ENCODE measurements at places on chromosomes 6 and 20.

DNA sequence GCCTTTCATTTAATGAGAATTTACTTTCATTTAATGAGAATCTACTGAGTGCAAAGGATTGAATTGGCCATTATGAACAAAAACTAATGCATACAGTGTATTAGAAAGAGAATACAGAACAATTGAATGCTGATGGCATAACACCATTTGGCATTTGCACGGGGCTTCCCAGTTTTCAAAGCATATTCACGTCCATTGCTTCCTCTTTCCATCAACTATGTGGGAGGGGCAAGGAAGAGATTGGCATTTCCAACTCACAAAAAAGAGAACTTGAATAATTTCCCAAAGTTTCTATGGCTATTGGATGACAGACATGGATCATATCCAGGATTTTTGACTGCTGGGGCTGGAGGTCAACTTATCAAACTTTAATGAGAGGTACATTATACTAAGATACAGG is 23.2 kb upstream of the ARG1 start:
- DNase-seq: no peak

DNA sequence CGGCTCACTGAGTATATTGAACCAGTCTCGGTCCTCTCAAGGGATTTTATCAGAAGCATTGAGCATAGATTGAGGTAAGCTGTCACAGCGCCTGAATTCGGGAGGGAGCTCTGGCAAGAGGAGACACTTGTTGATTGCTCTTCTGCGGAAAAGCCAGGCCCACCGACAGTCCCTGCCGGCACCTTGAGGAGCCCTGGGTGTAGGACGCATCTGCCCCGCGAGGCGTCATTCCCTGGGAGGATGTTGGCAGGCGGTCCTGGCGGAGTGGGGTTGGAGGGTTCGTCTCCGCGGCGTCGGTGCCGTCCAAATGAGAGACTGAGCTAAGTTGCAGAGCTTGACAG is 843 bp downstream of the FBXO9 start:
- no peak for DNase-seq

DNA sequence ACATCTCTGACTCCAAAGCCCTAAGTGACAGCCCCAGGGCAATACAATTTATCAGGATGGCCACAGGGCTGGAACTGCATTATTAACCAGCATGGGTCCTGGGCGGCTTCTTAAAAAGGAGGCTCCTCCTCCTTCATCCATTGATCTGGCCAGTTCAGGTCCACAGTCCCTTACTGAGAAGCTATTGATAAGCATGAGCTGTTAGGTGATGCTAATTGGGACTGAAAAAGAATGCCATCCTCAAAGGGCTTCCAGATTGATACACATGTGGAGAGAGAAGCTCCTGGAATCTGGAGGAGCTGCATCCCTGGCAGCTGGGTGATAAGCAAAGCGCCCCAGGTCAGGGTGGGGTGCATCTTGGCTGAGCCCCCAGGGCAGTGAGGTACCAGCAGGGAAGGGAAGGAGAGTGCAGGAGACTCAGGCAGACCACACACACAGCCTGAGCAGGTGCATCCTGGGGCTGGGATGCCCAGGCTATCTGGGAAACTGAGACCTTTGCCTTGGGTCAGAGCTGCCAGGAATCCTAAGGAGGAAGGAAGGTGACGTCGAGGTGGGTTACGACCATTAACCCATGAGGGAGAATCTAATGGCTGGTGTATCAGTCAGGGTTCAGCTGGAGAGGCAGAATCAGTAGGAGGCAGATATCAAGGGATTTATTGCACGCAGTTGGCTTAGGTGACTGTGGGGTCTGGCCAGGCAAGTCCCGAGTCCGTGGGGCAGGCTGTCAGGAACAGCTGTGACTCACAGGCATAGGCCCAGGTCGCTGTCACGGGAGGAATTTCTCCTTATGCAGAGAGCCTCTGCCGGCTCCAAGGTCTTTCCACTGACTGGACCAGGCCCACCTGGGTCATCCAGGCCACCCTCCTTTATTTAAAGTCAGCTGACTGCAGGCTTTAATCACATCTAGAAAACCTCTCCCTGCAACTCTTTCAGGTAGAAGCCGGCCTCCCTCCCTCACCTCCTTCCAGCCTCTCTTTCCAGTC is 261.2 kb downstream of the BMP7 start:
- no peak for DNase-seq

DNA sequence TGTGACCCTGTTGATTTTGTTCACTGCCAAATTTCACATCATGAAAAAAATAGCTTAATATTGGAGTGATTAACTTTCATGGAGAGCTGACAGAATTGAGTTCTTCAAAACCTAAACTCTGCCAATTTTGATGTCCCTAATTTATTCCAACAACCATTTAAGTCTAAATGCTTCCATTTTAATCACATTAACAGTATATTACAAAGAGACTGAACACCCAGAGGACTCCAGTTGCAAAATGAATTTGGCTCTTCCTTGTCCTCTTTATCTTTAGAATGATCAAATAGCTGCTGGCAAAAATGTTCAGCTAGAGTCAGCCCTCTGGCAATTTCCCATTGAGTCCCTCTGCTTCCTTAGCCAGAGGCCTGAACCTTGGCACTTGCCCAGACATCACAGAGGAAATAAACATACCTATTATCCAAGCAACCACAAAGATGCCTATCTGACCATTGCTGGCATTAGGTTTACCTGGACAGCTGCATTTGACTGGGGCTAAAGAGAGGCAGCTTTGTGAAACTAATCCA is 299.0 kb upstream of the STXBP5 start:
- DNase-seq: no peak

GRCh38 chr6:93226822-93227221 is 192.5 kb downstream of the EPHA7 start:
- no peak for DNase-seq

DNA sequence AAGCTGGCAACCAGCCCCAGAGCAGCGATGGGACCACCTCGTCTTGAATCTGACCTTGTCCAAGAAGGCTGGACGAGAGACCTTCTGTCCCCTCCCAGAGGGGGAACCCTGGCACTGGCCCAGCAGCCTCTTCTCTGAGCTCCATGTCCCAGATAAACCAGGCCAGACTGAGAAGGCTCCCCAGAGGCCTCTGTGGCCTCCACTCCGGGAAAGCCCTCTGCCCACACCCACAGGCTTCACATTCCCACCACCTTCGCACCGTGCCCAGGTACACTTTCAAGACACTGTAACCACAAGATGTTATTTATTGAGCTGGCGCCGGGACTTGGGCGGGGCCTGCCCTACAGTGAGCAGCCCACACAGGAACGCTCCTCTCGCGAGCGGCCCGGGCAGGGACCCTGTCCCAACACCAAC is 33.2 kb downstream of the ADA start:
- DNase-seq: no peak

DNA sequence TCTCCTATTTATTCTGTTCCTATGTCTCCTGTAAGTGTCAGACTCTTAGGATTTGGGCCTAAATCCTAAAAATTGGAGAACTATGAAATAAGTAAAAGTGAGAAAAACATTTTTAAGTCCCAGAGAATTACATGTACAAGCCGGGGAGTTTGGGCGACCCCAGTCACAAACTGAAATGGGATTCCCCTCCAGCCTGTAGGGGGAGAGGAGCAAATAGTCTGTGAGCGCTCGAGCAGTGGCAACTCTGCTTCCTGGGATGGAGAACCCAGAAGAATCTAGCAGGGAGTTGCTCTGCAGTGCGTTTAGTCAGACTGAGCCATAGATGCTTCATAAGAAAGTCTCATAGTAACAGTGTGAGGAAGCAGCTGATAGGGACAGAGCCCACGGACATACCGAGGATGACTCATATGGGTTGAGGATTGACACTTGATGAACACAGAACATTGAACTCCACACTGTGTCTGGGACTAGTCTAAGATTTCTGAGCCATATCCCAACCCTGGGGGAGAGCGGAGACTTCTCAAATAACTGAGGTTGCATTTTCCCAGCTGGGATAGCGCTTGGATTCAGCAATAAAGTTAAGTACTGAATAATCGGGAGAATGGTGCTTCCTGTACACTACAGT is 437.2 kb downstream of the BCKDHB start:
- no peak for DNase-seq

GRCh38 chr6:39980839-39981580 is 46.7 kb upstream of the MOCS1 start:
- no peak for DNase-seq

DNA sequence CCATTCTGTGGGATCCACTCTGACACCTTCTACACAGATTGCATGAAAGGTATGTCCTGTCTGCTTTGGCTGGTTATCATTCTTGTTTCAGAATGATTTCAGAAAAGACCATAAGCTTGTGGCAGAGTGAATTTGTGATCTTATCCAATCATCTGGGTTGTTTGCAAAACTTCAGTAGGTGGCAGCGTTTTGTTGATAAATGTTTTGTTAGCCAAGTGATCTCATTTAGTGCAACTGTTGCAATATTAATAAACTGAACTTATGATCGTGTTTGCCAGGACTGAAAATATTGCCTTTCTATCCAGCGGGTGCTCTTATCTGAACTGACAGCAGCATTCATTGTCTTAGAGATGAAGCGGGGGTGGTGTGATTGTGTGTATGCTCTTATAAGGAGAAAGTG is 613.2 kb upstream of the NOX3 start:
- DNase-seq: no peak

GRCh38 chr6:74510878-74511277 is 695.0 kb downstream of the COL12A1 start:
- no peak for DNase-seq

GRCh38 chr6:97040355-97040860 is 115.9 kb downstream of the KLHL32 start:
- DNase-seq: no peak

GRCh38 chr20:45833030-45833882 is at the start of gene SNX21:
TSS of gene SNX21 (plus strand) at chr20:45833799. CDS start at chr20:45833920, 121 bp downstream.
- DNase-seq: no peak

GRCh38 chr6:109006818-109007217 is 87.8 kb downstream of the SESN1 start:
- DNase-seq: no peak

DNA sequence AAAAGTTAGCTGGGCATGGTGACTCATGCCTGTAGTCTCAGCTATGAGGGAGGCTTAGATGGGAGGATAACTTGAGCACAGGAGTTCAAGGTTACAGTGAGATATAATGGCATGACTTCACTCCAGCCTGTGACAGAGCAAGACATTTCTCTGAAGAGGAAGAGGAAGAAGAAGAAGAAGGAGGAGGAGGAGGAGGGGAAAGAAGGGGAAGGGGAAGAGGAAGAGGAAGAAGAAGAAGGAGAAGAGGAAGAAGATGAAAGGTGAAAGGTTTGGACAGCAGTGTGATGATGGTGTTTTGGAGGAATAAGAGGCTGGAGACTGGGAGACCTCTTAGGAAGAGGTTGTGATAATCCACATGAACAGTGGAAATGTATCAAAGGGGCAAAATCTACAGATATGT is 410.7 kb upstream of the JAG1 start:
- DNase-seq: no peak

DNA sequence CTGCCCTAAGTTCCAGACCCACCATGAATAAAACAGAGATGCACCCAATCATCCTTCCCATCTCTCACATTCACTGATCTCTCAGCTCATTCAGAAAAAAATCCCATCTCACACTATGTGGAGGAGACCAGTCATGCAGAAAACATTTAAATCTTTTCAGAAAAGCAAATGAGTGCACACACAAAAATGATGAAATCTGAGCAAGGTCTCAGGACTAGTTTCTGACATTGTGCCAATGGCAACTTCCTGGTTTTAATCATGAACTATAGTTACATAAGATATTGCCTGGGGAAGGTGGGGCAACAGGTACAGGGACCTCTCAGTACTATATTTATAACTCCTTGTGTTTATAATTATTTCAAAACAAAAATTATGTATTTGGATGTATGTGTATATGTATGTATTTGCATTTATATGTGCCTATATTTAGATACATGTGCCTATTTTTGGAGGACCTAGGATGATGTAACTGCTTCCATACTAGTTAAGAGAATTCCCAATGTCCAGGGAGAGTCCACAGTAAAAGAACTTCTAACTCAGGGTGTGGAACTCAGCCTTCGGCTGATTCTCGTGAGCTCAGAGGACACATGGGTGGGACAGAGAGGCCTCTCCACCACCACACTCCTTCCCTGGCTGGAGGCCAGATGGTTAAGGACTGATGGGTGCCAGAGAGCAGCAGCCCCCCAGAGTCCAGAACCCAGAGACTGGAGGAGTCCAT is 71.7 kb upstream of the MAP3K4 start:
- no peak for DNase-seq

GRCh38 chr6:1224514-1224913 is 87.4 kb upstream of the FOXQ1 start:
- DNase-seq: no peak

GRCh38 chr6:68502946-68503345 is 132.1 kb upstream of the ADGRB3 start:
- no peak for DNase-seq

DNA sequence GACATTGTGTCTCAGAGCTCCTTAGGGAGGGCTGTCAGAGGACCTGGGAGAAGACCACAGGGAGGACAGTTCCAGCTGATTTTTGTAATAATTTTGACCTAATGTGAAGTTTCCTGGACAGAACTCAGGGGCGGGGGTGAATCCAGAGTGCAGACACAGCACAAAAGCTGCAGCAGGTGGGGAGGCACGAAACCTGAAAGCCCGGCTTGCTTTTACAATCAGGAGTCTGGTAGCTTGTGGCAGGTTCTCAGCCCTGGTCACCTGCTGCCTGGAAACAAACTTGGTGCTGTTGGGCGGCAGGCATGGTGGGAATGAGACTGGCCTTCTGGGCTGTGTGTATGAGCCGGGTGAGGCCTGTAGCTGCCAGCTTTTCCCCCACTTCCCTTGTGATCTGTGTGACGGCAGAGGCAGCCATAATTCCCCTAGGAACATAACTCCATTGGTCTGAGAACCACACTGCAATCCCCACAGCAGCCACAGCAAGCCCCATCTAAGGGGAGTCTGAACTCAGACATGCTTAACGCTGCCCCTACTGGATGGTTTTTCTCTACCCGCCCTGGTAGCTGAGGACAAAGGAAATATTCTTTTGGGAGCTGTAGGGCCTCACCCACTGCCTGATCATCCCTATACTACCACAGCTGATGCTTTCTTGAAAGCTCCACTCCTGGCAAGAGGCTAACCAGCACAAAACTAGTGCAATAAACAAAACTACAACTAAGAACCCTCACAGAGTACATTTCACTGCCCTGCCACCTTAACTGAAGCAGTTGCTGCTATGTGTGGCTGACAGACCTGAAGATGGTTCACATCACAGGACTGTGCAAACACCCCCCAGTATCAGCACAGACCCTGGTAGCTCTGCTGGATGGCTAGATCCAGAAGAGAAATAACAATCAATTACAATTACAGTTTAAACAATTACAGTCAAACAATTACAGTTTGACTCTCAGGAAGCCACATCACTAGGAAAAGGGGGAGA is 1055.1 kb upstream of the GJE1 start:
- no peak for DNase-seq

- DNase-seq: no peak
Measured at GRCh38 chr20:48879612-48880245, 41.8 kb upstream of the ARFGEF2 start.

DNA sequence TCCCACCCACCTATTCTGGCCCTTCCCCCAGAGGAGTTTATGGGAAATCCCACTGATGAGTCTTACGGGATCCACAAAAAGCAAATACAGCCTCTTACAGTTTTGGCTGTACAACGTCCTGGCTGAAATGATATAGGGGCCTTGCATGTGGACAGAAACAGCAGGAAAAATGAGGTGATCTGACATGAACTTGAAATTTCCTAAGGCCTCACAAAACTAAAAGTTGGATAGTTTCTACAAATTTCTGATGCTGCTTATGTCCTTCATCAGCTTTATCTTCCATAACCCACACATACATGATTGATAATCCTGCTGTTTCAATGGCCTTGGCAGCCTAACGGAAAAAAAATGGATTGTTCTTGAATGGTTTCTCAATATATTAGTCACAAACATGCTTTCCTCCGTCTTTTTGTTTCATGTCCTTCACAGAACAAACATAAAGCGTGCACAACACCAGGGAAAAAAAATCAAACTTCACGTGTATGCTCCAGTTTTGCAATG is 118.8 kb downstream of the BMP5 start:
- no peak for DNase-seq
